ENCODE measurements at places on chromosomes 2 and 18.

- DNase-seq, result no peak
These were observed 213.3 kb downstream of the SH3RF3 start for GRCh38 chr2:109342256-109342850.

GRCh38 chr2:27973592-27973991 is 83.1 kb downstream of the BABAM2 start:
- no peak for DNase-seq

DNA sequence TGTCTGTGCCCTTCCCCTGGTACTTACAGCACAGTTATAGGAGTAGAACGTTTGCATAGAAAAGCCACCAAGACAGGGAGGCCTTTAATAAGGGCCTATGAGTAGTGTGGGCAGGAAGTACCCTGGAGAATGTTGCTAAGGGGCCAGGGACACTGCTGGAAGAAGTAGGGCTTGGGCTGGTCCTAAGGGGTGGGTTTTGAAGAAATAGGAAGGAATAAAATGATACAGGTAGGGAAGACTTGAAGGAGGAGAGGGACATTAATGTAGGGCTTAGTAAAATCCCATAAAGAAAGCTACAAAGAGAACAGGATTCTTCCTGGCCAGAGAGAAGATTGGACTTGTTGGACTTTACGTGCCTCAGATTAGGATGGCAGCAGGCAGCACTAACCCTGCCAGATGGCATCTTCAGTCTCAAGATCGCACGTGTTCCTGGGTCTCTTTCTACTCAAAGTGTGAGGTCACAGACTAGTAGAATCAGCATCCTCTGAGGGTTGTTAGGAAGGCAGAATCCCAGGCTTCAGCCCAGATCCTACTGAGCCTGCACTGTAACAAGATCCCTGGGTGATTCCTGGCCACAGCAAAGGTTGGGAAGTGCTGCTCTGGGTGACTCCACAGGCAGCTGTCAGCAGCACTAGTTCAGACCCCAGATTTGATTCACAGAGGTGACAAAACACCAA is 39.2 kb downstream of the EPAS1 start:
- no peak for DNase-seq

- DNase-seq, result no peak
These were observed 78.0 kb downstream of the SOWAHC start for GRCh38 chr2:109692013-109692743.

GRCh38 chr2:54394392-54394791 is 61.7 kb upstream of the SPTBN1 start:
- no peak for DNase-seq

DNA sequence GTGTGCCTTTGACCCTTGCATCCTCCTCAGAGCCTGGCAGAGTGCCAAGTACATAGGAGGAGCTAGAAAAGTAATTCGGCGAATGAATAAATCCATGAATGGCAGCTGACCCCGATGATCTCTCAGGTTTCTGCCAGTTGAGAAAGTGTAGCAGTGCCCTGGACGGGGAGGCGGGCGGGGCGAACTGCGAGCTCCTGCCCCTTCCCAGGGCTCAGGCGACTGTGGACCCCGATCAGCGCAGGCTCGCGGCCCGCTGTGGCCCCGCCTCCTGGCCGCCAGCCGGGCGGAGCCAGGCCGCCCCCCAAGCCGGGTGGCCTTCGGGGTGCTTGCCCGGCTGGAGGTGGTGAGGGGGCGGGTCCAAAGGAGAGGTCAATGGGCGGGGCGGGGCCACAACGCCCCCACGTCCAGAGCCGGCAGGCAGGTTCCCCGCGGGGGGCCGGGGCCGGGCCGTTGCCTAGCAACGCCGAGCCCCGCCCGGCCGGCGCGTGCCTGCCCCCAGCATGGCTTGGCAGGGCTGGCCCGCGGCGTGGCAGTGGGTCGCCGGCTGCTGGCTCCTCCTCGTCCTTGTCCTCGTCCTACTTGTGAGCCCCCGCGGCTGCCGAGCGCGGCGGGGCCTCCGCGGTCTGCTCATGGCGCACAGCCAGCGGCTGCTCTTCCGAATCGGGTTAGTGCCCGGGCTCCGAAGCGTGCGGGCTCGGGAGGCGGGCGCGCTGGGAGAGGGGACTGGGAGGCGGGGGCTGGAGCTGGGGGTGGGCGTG is 30.6 kb upstream of the TMBIM1 start:
- peak; percentile 77 for DNase-seq
